NCI-H187 (cell line): ENCODE measurements at places on chromosomes 5 and 9.

GRCh38 chr5:9775339-9775738 is 145.2 kb upstream of the TAS2R1 start:
- DNase-seq: no peak

DNA sequence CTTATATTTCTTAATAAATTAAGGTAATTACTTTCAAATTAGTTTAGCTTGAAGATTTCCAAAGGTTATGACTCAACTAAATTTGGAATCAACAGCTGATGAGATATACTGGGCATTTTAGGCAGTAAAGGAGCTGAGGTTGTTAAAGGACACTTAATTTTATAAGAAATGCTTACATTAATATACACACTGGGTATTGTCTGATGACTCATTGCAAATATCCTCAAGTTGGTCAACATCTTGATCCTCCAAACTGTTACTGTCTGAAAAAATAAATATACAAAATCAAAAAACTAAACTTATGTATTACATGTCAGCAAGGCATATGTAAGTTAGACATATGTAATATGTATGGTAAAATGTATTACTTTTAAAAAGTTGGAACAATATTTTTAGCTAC is 3.4 kb downstream of the GFM2 start:
- DNase-seq: no peak

DNA sequence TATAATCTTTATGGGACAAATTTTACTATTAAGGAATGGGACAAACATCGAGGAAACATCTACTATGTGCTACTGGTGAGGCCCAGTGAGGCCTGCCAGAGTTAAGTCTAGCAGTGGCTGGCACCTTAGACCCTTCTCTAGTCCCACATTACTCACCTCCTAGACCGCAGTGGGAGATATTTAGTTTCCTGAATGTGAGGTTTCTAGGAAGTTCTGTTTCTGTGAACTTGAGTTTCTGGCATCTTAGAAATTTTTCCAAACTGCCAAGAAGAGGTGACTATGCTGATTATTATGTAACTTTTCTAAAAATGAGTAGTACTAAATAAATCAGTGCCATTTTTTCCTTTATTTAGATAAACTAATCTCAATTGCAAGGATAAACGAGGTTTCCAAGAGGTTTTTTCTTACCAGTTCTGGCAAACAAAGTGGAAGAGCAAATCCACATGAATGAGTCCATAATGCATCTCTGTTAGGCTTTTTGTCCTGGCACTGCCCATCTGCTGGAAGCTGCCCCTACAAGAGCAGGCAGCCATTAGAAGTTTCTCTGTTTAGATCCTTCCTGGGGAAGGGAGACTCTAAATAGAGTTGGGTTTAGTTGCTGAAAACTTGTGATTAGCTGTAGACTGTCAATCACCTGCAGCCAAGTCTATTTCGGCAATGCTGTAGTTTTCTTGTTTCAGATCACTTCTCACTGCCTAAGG is 348.7 kb downstream of the MAN2A1 start:
- no peak for DNase-seq

GRCh38 chr9:109192732-109193361 is 25.8 kb upstream of the FRRS1L start:
- DNase-seq: no peak

- no peak for DNase-seq
Observed at GRCh38 chr5:112159435-112159834, 259.6 kb downstream of the EPB41L4A start.

DNA sequence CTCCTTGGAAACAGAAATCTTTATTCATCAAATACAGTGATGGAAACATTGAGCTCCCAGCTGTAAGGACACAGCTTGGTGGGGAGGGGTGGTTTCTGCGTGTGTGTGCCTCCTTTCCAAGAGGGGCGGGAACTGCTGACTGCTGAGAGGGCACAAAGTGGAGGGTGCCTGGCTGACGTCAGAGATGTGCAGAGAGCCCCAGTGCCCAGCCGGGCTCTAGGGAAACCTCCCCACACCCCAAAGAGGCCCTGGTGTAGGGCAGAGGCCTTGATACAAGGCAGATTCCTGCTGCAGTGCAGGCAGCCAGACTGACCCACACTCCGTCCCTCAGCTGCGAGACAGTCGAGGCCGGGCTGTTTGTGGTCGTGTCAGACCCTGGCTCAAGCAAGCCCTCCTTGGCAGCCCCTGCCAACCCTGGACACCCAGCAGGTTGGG is 191.0 kb downstream of the CACNA1B start:
- no peak for DNase-seq

GRCh38 chr5:6188344-6188743 is 190.0 kb downstream of the MED10 start:
- DNase-seq: no peak

DNA sequence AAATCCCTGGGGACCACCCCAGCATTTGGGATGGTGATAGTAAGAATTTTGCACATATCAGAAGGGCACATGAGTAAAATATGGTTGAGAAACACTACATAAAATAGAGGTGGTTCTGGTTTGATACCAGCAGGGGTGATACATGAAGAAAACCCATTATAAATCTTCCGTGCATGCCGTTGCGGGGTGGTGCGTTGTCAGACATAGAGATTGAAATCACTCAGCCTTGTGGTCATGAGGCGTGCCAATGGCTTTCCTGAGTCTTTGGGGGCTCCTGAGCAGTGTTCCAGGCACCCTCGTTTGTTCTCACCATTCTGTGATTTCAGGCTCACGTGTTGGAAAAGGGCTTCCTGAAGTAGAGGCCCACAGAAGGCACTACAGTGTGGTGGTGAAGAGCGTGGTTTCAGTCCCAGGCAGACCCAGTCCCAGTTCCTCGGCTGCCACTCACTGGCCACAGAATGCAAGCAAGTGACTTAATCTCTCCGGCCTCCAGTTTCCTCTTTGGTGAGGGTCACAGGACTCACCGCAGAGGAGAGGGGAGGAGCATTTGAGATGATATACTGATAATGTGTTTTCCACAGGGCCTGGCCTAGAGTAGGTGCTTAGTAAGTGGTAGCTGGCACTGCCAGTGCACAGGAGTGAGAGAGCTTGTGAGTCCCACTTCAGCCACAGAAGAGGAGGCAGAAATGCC is 20.5 kb upstream of the GLRX start:
- no peak for DNase-seq

DNA sequence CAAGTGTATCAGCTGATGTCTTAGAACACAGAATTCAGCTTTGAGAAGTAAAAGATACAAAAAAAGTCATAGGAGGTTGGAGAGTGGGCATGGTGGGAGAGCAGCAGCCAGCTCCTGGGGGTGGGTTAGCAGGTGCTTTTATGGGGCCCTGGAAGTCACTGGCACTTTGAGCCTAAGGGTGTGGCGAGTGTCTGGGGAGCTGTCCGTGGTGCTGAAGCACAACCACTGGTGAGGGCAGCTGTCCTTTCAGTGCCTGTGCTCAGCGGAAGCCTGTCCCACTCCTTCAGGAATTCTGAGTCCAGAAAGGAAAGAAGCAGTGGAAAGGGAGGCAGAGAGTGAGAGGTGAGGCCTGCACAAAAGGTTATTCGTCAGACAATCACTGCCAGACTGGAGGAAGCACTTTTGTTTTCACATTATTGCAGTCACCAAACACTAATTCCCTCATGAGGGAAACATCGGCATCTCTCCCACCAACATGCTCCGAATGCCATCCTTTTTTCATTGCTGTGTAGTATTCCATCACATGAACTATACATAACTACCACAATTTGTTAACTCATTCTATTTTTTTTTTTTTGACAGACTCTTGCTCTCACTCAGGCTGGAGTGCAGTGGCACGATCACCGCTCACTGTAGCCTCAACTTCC is 59.4 kb upstream of the RAPGEF1 start:
- DNase-seq: no peak

- DNase-seq: peak; percentile 64
Observed at GRCh38 chr9:136799854-136800657, 3.9 kb downstream of the CCDC183 start.

GRCh38 chr9:101652601-101653175 is 57.9 kb upstream of the PPP3R2 start:
- DNase-seq: no peak

- DNase-seq: no peak
Observed at GRCh38 chr9:91845879-91846278, 104.1 kb downstream of the ROR2 start.

- no peak for DNase-seq
Observed at GRCh38 chr5:15009420-15009819, 137.8 kb upstream of the ANKH start.

DNA sequence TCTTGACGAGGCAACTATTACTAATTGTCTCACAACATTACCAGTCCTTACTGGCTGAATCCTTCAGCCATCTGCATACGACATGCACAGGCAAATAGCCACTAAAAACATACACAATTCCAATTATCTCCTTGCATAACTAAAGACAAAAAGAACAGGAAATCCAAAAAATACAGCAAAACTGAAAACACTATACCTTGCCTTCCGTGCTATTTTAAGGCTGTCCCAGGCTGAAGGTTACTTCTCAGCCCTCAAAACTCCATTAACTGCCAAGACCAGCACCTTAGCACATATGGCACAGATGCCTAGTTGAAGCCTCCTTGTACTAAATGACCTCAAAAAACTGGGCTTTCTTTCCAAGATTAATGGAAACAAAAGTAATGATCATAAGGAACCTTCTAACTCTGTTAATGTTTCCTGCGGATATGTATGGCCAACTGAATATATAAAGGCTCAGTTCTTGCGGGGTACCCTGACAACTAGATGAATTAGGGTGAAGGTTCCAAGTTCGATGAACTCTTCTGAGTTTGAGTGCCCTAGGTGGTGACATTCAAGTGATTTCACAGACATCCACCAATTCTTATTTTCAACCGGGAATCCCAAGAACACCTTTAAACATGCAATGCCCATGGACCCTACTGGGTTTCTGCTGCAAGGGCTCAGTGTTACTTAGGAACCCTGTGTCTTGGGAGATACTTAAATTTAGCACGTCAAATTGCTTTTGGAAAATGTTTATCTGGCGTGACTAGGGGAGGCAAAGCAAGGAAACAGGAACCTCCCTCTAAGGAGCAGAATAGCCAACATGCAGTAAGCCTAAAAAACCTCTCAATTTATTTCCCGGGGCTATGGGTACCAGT is 455.3 kb downstream of the RAB3C start:
- DNase-seq: no peak

- DNase-seq: no peak
Observed at GRCh38 chr9:127940593-127940992, 2.9 kb upstream of the DPM2 start.

- DNase-seq: no peak
Observed at GRCh38 chr9:19495186-19496028, 86.6 kb downstream of the ACER2 start.

- no peak for DNase-seq
Observed at GRCh38 chr5:5403741-5404140, 18.7 kb upstream of the ICE1 start.

- peak; percentile 66 for DNase-seq
Observed at GRCh38 chr5:73433982-73434342, 14.6 kb downstream of the FOXD1 start.

DNA sequence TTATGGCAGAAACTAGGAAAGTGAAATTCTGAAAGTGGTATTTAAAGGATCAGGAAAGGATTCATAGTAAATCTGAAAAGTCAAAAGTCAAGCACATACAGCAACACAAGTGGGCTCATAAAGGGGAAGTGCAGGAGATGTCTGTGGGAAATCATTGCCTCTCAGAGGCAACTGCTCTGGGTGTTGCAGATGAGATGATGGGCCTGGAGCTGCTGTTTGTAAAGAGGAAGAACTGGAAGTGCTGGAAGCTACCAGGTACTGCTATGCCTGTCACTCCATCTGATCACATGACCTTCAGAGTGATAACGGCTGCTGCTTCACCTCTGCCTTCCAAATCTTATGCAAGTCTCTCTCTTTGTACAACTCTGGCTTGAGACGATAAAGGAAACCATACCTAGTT is 55.9 kb downstream of the ADRB2 start:
- DNase-seq: no peak

DNA sequence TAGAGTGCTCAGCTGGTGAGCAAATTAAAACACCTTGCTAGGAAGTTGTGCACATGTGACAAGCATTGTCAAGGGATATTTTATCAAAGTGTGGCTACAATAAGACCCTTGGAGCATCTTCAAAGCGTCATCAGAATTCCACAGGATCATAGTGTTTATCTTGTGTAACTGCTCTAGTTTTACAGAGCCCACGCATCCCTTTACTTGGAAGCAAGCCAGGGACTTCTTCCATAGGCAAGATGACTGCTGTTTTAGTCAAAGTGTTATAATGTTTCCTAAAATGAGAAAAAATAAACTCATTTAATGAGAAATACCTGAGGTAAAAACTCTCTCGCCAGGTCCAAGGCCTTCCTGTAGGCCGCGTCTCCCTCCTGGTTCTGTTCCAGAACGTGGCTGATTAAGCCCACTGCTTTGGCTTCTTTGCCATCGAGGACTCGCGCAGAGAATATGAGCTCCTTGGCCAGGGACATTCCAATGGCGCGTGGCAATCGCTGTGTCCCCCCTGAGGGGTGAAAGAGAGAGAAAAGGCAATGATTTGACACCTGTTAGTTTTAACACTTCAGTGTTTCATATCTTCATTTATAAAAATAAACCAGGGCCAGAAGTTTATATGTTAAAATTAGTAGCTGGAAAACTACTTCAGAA is 141.1 kb downstream of the AUH start:
- DNase-seq: no peak

- no peak for DNase-seq
Observed at GRCh38 chr9:33728613-33729012, 66.7 kb upstream of the PRSS3 start.
